Activated CD4-positive, alpha-beta T cell treated with anti-CD3 and anti-CD28 coated beads, Interleukin-2, amount 10 ng/mL, durations not matched to agents 24 days and 14 days (primary cell): ENCODE measurements at places on chromosomes 11 and 22. TPM values are rescaled to one million over a fixed set of nuclear protein-coding genes. Genes with fewer than 3 reads are reported as not detected.

Gene ISX
- total RNA-seq, result not detected in 2 replicates

Gene TMEM45B
- 0.37 and 0.45 TPM in 2 replicates for total RNA-seq

Gene WT1
- not detected in 2 replicates for total RNA-seq

- H3K27me3 ChIP-seq, result peaks cover 20% of the 10 kb centered on the region
- DNase-seq, result no peak
- H3K36me3 ChIP-seq, result no peaks in the 10 kb centered on the region
- no peaks in the 10 kb centered on the region for H3K4me1 ChIP-seq
- H3K4me3 ChIP-seq, result no peak overlapping the region
Measured at GRCh38 chr22:19207401-19207808, 28.9 kb upstream of the SLC25A1 start.

DNA sequence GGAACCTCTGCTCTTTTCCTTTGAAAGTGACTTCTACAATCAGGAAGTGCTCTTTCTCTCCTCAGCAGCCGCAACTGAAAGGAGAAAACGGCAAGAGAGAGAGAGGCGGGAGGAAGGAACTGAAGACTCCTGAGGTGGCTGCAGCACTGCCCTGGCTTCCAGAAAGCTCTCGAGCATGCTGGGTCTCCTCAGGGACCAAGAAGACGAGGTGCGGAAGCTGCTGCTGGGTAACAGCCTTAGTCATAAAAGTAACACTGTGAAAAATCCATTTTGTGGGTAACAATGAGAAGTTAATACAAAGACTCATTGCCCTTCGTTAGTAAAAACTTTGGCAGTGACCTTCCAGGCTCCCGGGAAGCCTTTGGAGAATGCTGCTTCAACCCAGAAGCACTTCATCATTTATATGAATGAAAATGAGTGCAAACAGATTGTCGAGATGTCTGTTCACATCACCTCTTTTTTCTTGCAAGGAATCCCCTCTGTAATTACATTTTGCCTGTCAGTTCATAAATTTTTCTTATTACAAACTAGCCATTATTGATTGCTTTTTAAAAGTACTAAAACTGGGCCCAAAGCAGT, 473.4 kb downstream of the SOX6 start:
- no peak overlapping the region for H3K27ac ChIP-seq
- H3K36me3 ChIP-seq, result no peaks in the 10 kb centered on the region
- DNase-seq, result no peak
- H3K27me3 ChIP-seq, result no peaks in the 10 kb centered on the region
- no peak overlapping the region for H3K4me3 ChIP-seq
- no peaks in the 10 kb centered on the region for H3K4me1 ChIP-seq

GRCh38 chr11:120172054-120172911, 34.4 kb upstream of the TRIM29 start:
- H3K4me1 ChIP-seq, result peaks cover 4% of the 10 kb centered on the region
- no peak overlapping the region for H3K27ac ChIP-seq
- H3K4me3 ChIP-seq, result no peak overlapping the region
- no peaks in the 10 kb centered on the region for H3K36me3 ChIP-seq
- DNase-seq, result peak; percentile 85
